ENCODE measurements at places on chromosomes 16 and 17. TPM values are rescaled to one million over a fixed set of nuclear protein-coding genes. Genes with fewer than 3 reads are reported as not detected.

- DNase-seq = no peak
These were observed 100.3 kb downstream of the C16orf95 start for GRCh38 chr16:87216841-87217275.

DNA sequence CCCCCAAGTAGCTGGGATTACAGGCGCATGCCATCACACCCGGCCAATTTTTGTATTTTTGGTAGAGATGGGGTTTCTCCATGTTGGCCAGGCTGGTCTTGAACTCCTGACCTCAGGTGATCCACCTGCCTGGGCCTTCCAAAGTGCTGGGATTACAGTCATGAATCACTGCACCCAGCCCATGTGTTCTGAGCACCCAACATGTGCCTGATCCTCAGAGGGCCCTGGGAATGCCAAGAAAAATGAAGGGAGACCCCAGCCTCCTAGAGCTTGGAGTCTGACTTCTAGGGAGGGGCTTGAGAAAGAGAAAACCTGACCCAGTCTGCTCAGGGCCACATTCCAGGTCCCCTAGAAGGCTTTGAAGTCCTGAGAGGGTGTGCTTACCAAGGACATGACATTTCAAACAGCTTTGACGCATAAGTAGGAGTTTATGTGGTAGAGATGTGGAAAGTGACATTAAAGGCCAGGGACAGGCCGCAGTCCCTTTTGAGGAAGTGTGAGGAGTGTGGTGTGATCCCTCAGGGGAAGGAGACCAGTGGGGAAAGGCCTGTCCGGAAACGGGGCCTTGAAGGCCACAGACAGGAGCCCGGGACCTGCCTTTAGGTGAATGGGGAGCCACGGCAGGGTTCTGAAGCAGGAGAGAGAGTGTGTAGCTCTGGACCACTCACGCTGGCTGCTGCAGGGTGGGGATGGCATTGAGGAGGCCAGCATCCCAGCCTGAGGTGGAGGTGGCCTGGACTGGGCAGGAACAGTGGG, 1.1 kb upstream of the CCL22 start:
- peak; percentile 37 for DNase-seq

The CLEC3A gene
- total RNA-seq = not detected

- no peak for DNase-seq
These were observed 161.7 kb upstream of the CDH5 start for GRCh38 chr16:66204756-66205155.

The GNG13 gene
- not detected for total RNA-seq

Measured in Peyer's patch (tissue), 4 donors.